ENCODE measurements at places on chromosomes 11 and 22. TPM values are rescaled to one million over a fixed set of nuclear protein-coding genes. Genes with fewer than 3 reads are reported as not detected.

GRCh38 chr11:45083544-45084087 lies 62.8 kb upstream of the PRDM11 start:
- no peaks in the 10 kb centered on the region for H3K27me3 ChIP-seq
- H3K4me3 ChIP-seq = no peak overlapping the region
- H3K27ac ChIP-seq = no peak overlapping the region
- no peaks in the 10 kb centered on the region for H3K36me3 ChIP-seq

DNA sequence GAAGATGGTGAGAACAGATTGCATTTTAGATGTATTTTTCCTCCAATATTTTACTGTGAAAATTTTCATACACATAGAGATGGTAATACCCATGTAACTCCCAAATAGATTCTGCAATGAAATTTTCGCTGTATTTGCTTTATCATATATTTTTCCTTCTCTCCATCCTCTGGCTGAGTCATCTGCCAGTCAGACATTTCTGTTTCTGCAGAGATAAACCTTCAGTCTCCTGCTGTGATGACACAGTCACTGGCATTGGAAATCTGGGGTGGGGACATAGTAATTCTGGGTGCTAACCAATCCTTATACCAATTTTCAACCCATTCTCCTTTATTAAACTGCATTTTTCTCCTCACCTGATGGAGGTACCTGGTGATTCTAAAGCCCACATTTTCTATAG lies 33.7 kb downstream of the SVIP start:
- H3K27me3 ChIP-seq = no peaks in the 10 kb centered on the region
- H3K27ac ChIP-seq = no peak overlapping the region
- H3K4me3 ChIP-seq = no peak overlapping the region
- no peaks in the 10 kb centered on the region for H3K4me1 ChIP-seq
- no peak for DNase-seq

DNA sequence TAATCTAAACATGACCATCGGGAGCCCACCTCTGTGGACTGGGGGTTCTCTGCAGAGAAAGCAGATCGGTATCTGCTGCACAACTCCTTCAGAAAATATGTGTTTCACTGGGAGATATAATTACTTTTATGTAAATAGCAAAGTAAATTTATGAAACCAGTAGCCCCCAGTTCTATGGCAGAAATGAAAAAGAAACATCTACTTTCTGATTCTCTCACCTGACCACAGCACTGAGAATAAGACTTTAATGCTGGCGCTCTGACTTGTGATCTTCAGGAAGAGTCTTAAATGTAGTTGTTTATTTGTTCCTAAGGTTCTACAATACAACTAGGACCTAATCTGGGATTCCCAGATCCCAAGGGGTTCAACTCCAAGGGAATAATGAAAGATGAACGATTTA lies 518.0 kb downstream of the DLG2 start:
- H3K4me1 ChIP-seq = no peaks in the 10 kb centered on the region
- DNase-seq = no peak
- no peaks in the 10 kb centered on the region for H3K27me3 ChIP-seq
- no peaks in the 10 kb centered on the region for H3K36me3 ChIP-seq
- no peak overlapping the region for H3K4me3 ChIP-seq
- H3K27ac ChIP-seq = no peak overlapping the region

DNA sequence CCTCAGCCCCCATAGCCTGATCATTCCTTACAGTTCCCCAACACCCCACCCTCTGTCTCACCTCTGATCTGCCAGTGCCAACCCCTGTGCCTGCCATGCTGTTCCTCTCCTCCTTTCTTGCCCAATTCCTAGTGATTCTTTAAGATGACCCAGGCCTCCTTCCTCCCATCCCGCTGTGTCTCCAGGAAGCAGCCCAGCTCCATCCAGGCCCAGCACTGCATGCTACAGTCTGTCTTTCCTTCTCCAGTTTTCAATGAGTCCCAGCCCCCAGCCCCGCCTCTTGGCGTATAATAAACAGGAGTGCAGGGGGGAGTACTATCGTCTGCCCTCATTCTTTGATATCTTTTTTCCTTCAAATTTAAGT lies 12.3 kb downstream of the LTBP3 start:
- H3K4me1 ChIP-seq = peaks cover 10% of the 10 kb centered on the region
- no peaks in the 10 kb centered on the region for H3K27me3 ChIP-seq
- no peak overlapping the region for H3K4me3 ChIP-seq
- no peak overlapping the region for H3K27ac ChIP-seq
- H3K36me3 ChIP-seq = no peaks in the 10 kb centered on the region

DNA sequence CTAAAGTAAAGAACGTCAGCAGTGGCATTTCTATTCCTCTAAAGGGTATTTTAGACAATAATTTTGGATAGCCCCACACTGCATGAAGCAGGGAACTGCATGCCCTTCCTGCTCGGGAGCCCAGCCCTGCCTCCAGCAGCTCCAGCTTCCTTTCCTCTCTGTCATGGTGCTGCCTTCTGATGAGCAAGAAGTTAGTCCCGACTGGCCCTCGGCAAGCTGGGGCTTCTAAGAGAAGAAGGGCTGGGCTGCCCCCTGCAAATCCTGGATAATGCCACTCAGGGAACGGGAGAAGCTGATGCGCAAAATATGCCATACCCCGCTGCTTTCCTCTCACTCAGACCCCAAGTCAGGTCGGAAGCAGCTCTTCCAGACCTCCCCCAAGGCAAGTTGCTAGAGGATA lies 296.4 kb downstream of the ETS1 start:
- no peak overlapping the region for H3K4me3 ChIP-seq
- no peak overlapping the region for H3K27ac ChIP-seq
- no peak for DNase-seq
- no peaks in the 10 kb centered on the region for H3K36me3 ChIP-seq
- no peaks in the 10 kb centered on the region for H3K4me1 ChIP-seq

GRCh38 chr11:100753571-100753970 lies 66.5 kb downstream of the ARHGAP42 start:
- H3K27me3 ChIP-seq = no peaks in the 10 kb centered on the region
- no peak overlapping the region for H3K4me3 ChIP-seq

DNA sequence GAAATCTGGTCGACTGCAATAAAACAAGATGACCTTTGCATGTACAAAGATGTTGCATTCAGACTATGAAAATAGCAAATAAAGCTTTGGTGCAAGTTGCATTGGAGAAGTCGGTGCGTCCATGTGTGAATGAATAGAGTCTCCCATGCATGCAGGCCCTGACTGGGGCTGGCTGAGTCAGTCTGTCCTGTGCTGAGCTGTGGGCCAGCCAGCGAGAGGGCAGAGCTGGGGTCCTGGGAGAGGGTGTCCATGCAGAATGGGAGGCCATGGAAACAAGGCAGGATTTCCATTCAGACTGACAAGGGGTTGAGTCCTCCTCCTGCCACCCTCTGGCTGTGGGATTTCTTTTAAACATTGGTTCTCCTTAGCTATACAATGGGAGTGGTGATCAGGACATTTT lies 2.3 kb upstream of the CRYBB3 start:
- H3K4me3 ChIP-seq = no peak overlapping the region
- DNase-seq = no peak
- H3K27ac ChIP-seq = no peak overlapping the region
- H3K36me3 ChIP-seq = no peaks in the 10 kb centered on the region

DNA sequence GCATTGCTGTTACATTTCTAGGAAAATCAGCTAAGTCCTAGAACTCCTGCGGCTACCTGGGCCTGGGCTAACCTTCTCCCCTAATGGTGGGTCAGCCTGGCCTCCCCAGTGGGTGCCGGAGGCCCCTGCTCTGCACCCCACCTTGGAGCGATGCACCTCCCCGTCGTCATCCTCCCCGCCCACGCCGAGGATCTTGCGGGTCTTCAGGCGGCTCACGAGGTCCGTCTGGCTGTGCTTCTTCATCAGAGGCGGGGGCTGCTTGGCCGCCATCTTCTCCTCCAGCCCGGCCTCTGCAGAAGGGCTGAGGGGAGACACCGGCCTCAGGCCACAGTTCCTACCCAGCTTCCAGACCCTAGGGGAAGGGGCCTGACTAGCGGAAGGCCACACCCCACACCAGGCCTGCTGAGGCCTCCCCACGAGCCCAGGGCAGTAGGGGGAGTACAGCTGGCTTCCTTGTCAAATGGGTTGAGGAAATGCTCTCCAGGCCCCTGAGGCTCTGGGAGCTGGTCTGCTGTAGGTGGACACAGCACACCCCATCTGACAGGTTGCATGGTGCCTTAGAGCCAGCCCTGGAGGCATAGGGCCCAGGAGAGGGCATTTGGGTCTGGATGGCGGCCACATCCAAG lies 12.5 kb downstream of the TP53I11 start:
- H3K36me3 ChIP-seq = no peaks in the 10 kb centered on the region
- H3K4me1 ChIP-seq = no peaks in the 10 kb centered on the region
- no peak overlapping the region for H3K4me3 ChIP-seq
- no peak for DNase-seq

- no peak for DNase-seq
- peaks cover 7% of the 10 kb centered on the region for H3K4me1 ChIP-seq
- no peak overlapping the region for H3K27ac ChIP-seq
- no peaks in the 10 kb centered on the region for H3K36me3 ChIP-seq
These were observed 2.2 kb upstream of the RANBP1 start for GRCh38 chr22:20113551-20114310.

GRCh38 chr11:84819537-84819936 lies 807.6 kb downstream of the DLG2 start:
- no peak overlapping the region for H3K4me3 ChIP-seq
- no peak overlapping the region for H3K27ac ChIP-seq
- no peaks in the 10 kb centered on the region for H3K27me3 ChIP-seq
- no peaks in the 10 kb centered on the region for H3K36me3 ChIP-seq
- no peaks in the 10 kb centered on the region for H3K4me1 ChIP-seq

- H3K27me3 ChIP-seq = no peaks in the 10 kb centered on the region
- no peaks in the 10 kb centered on the region for H3K4me1 ChIP-seq
- no peak for DNase-seq
These were observed 38.3 kb downstream of the USP35 start for GRCh38 chr11:78226684-78227680.

OR2D3 gene
- total RNA-seq = not detected

TNNI2 gene
- total RNA-seq = not detected

P2RX6 gene
- total RNA-seq = not detected

SLC22A8 gene
- total RNA-seq = not detected

All from uterus (tissue), 4 donors.